Neural progenitor cell (in vitro differentiated cells): ENCODE measurements at places on chromosomes 4 and X. TPM values are rescaled to one million over a fixed set of nuclear protein-coding genes. Genes with fewer than 3 reads are reported as not detected.

DNA sequence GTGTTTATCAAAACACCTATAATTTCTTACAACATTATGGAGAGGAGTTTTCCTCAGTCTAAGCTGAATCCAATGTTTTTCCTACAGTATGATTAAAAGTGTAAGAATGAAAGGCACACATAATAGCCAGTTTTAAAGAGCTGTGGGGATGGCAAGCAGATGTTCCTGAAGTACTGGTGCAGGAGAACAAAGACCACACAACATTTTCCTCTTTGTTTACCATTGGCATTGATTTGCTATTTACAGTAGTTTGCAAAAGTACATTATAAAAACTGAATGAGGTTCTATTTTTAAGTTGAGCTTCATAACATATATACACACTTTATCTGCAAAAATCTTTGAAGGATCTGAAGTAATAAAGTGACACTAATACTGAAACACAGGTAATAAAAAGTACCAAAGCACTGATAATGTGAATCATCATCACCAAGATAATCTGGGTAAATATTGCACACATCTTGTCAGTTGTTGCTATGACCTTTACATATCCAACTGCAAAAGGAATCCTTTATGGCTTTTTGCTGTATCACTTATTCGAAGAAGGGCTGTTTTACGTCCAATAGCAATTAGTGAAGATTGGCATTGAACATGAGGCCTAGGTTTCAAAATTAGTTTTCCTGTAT, 22.5 kb downstream of the TCEAL1 start:
- H3K27ac ChIP-seq: no peak overlapping the region
- no peaks in the 10 kb centered on the region for H3K4me1 ChIP-seq
- H3K27me3 ChIP-seq: no peaks in the 10 kb centered on the region
- no peak overlapping the region for H3K4me3 ChIP-seq

DNA sequence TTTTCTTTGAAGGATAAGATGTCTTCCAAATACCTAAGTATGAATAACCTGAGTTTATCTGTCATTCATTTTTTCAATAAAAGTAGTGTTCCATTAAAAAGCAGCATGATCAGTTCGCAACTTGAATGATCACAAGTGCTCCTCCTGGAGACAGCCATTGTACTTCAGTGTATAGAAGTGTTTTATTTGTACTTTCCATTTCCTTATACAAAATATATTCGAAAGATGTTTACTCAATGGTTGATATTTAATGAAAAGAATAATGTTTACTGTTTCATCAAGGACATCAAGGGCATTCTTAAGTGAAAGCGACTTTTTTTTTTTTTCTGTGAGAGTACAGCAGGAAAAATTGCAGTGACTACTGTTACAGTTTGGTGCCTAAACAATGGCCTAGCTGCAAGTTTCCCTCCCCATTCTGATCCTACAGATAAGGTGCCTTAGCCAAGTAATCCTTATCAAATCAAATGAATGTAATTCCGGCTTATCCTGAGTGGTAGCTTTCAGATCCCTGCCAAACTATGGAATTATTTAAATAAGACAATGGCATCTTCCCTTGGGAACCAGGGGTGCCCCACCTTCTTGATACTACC, 69.0 kb upstream of the IL15 start:
- H3K4me3 ChIP-seq: no peak overlapping the region
- no peaks in the 10 kb centered on the region for H3K36me3 ChIP-seq
- no peaks in the 10 kb centered on the region for H3K4me1 ChIP-seq
- no peak for DNase-seq
- no peak overlapping the region for H3K27ac ChIP-seq

- H3K4me1 ChIP-seq: peaks cover 4% of the 10 kb centered on the region
- H3K27ac ChIP-seq: no peak overlapping the region
- no peak for DNase-seq
- peaks cover 11% of the 10 kb centered on the region for H3K27me3 ChIP-seq
- no peaks in the 10 kb centered on the region for H3K36me3 ChIP-seq
Observed at GRCh38 chr4:182805321-182805720, 111.9 kb downstream of the DCTD start.

DNA sequence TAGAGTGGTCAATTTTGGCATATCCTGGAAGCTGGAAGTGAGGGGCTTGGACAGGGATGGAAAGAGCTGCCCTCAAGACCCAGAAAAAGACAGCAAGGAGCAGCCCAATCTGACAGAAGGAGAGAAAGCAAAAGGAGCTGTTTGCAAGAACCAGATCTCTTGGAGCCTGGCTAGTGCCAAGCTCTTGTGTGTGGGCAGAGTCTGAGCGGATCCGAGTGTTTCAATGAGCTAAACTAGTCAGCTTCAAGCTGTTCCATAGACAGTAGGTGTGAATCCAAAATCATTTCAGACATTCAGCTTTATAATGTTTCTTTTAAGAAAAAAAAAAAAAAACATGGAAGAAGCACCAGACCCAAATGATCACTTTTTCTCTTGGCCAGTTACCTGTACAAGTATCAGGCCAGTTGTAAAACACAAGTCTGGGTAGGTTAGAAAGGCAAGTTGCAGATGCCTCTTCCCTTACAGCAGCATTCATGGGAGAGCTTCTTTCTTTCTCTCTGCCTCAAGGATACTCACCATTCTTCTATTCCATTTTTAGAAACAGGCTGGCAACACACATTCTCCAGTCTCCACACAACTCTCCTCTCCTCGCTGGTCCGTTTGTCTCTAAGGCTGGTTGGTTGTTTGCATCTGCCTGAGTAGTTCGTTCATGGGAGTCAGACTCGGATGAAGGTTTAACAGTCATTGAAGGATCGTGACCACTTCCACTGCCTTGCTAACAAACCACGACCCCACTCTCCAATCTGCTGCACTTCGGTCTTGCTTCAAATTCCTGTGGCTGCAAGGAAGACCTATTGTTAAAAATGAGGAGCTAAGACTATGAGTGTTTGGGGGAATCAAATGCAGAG, 105.2 kb upstream of the GATB start:
- no peak overlapping the region for H3K27ac ChIP-seq
- no peaks in the 10 kb centered on the region for H3K36me3 ChIP-seq
- DNase-seq: no peak
- no peak overlapping the region for H3K4me3 ChIP-seq

DNA sequence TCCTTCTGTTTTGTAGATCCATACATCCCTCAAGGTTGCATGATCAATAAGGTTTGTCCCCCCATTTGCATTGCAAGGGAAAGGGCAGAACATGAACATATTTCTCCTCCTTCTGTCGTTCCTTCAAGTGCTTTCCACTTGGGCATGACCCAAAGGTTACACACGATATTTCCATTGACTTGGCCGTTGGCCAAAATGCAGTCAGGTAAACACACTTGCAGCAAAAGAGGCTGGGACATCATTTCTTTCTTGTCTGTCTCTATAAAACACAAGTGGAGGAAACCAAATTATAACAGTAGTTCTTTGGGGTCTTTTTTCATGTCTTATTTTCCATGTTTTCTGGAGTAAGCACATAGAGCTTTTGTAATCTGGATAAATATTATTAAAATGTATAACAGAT, 156.1 kb downstream of the FRAS1 start:
- H3K36me3 ChIP-seq: no peaks in the 10 kb centered on the region
- H3K4me1 ChIP-seq: no peaks in the 10 kb centered on the region

ASMT gene
- 0.28 TPM in 1 of 2 replicates, not detected in the other for total RNA-seq

GRCh38 chrX:38841750-38842149, 40.5 kb downstream of the MID1IP1 start:
- no peaks in the 10 kb centered on the region for H3K27me3 ChIP-seq
- no peak for DNase-seq
- H3K27ac ChIP-seq: no peak overlapping the region
- no peaks in the 10 kb centered on the region for H3K36me3 ChIP-seq
- no peaks in the 10 kb centered on the region for H3K4me1 ChIP-seq

DNA sequence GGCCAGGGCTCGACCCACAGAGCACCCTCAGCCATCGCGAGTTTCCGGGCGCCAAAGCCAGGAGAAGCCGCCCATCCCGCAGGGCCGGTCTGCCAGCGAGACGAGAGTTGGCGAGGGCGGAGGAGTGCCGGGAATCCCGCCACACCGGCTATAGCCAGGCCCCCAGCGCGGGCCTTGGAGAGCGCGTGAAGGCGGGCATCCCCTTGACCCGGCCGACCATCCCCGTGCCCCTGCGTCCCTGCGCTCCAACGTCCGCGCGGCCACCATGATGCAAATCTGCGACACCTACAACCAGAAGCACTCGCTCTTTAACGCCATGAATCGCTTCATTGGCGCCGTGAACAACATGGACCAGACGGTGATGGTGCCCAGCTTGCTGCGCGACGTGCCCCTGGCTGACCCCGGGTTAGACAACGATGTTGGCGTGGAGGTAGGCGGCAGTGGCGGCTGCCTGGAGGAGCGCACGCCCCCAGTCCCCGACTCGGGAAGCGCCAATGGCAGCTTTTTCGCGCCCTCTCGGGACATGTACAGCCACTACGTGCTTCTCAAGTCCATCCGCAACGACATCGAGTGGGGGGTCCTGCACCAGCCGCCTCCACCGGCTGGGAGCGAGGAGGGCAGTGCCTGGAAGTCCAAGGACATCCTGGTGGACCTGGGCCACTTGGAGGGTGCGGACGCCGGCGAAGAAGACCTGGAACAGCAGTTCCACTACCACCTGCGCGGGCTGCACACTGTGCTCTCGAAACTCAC, 3.6 kb downstream of the MID1IP1 start:
- H3K27ac ChIP-seq: no peak overlapping the region
- H3K4me3 ChIP-seq: peak overlapping the region; percentile 72
- H3K27me3 ChIP-seq: no peaks in the 10 kb centered on the region
- no peaks in the 10 kb centered on the region for H3K36me3 ChIP-seq
- DNase-seq: peak; percentile 46
